Brain pericyte (primary cell): ENCODE measurements at places on chromosomes 3 and 15.
A peak's percentile ranks its signal among the peaks of the same experiment; 100 is the strongest.

- no peak for DNase-seq
Observed at GRCh38 chr3:11547498-11547897, 96.2 kb downstream of the VGLL4 start.

DNA sequence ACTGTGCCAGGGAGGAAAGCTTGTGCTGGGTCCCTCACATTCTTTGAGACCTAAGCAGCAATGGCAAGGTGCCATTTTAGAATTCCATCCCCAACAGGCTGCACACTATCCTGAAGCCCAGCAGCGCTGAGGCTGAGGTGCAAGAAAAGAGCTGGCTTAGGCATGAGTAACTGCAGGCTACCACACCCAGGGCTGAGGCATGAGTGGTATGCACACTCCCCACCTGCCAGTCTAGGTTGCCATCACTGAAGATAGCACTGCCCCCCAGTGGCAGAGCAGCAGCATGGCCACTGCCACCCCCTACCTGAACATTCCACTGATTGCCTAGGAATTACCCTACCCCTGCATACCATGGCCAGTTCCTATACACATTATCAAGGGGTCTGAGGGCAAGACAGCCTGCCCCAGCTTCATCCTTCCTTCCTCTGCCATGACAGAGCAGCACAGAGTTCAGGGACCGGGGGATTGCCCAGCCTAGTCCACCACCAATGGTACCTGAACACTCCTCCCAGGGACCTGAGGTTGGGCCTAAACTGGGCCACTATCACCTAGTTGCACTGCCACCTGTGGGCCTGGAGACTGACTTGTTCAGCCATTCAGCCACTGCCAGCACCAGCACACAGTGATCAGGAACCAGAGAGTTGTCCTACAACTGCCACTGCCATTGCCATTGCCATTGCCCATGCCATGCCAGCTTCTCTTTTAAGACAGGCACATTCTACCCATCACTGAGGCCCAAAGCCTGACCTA is 129.8 kb downstream of the SATB1 start:
- DNase-seq = no peak

DNA sequence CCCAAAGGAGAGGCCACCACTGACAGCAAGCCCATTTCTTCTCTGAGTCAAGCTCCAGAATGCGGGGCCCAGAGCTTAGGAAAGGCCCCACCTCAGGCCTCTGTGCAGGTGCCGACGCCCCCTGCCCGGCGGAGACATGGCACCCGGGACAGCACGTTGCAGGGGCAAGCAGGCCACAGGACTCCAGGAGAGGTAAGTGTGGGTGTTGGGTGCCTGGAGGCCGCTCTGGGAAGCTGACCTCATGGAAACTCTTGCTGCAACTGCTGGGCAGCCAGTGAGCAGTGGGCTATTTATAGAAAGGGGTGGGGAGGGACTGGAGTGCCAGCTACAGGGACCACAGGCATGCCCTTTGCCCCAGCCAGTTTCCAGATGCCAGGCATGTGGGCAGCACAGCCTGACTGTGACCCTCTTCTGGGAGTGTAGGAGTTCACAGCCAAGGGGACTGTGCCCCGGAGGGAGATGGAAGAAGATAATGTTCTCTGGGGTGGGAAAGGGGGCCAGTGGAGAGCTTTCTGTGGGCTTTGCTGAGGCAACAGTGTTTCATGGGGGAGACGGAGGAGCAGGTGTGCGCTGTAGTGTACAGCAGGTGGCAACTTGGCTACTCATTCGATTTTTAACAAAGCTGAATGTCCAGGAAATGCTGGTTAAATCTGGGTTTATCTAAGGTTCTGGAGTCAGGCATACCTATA is 23.7 kb downstream of the ALPK3 start:
- DNase-seq = no peak

GRCh38 chr15:96360581-96361308 is 30.2 kb downstream of the NR2F2 start:
- DNase-seq = no peak

DNA sequence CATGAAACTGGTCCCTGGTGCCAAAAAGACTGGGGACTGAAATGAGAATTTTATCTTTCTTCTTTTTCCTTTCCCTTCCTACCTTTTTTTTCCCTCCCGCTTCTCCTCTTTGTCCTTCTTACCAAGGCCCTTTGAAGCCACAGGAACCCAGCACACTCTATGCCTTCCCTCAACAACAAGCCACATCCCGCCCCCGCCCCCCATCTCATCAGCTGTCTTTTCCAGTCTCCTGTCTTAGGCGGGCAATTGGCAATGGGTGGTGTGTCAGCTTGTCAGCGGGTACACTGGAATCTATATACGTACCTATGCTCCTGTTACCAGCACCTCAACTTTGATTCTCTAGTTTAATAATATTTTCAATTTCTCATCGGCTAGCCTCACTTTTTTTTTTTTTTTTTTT is 56.3 kb upstream of the CHD2 start:
- DNase-seq = no peak

- no peak for DNase-seq
Observed at GRCh38 chr15:38991126-38991525, 426.5 kb upstream of the RASGRP1 start.

GRCh38 chr3:44324584-44324983 is 14.0 kb upstream of the TCAIM start:
- no peak for DNase-seq

- DNase-seq = no peak
Observed at GRCh38 chr15:90697175-90697574, 20.0 kb upstream of the BLM start.

- peak; percentile 1 for DNase-seq
Observed at GRCh38 chr3:115512565-115513415, 110.5 kb upstream of the GAP43 start.
